ENCODE measurements at places on chromosomes 12 and 14.

- no peak for DNase-seq
Measured at GRCh38 chr14:65750906-65751305, 338.4 kb downstream of the FUT8 start.

DNA sequence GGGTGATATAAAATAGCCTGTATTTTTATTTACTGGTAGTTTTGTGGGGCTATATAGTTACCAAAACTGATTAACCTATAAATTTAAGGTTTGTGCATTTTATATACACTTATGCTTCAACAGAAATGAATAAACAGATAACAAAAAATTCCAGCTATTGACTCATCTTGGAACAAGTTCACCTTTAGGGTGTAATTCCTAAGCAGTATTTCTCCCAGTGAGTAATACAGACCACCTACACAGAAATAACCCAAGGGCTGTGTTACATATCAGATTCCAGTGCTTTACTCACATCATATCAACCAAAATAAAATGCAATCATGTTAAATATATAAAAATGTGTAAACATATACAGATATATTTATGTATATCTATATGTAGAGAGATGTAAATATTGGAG, 345.6 kb downstream of the ADAMTS20 start:
- DNase-seq: no peak

GRCh38 chr14:97113339-97113738, 316.2 kb downstream of the VRK1 start:
- DNase-seq: no peak

DNA sequence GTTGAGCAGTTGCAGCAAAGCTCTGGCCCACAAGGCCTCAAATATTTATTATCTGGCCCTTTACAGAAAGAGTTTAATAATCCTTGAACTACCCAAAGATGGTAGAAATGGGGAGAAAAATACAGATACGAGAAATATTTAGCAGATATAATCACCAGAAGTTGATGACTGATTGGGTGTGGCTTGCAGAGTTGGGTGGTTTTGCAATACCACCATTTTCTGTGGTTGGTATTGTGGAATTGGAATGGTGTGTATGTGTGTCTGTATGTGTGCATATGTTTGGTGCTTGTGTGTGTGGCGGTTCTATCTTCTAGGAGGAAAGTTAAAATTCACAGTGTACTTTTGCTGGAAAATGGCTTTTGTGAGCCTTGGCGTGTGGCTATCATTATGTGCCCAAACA, 85.4 kb upstream of the MANSC4 start:
- no peak for DNase-seq

DNA sequence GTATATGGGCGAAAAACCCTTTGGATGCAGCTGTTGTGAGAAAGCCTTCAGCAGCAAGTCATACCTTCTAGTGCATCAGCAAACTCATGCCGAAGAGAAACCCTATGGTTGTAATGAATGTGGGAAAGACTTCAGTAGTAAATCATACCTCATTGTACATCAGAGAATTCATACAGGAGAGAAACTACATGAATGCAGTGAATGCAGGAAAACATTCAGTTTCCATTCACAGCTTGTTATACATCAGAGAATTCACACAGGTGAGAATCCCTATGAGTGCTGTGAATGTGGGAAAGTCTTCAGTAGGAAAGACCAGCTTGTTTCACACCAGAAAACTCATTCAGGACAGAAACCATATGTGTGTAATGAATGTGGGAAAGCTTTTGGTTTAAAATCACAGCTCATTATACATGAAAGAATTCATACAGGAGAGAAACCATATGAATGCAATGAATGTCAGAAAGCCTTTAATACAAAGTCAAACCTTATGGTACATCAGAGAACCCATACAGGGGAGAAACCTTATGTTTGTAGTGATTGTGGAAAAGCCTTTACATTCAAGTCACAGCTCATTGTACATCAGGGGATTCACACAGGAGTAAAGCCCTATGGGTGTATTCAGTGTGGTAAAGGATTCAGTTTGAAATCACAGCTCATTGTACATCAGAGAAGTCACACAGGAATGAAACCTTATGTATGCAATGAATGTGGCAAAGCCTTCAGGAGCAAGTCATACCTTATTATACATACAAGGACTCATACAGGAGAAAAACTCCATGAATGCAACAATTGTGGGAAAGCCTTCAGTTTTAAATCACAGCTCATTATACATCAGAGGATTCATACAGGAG, 21.4 kb downstream of the ZNF268 start:
- no peak for DNase-seq

DNA sequence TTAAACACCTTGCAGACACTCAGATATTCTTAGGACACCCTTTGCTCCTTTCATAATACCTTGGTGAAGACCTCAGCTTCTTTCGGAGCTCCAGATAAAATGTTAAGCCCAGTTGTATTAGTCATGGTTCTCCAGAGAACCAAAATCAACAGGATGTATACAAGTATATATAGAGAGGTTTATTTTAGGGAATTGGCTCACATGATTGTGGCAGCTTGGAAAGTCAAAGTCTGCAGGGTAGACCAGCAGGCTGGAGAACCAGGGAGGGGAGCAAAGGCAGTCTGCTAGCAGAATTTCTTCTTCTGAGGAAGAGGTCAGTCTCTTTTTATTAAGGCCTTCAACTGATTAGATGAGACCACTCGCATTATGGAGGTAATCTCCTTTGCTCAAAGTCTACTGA, 6.9 kb upstream of the IGF1 start:
- DNase-seq: no peak

GRCh38 chr14:33386781-33387180, 448.1 kb downstream of the NPAS3 start:
- DNase-seq: no peak

GRCh38 chr14:75222208-75222701, 45.8 kb upstream of the TMED10 start:
- no peak for DNase-seq

DNA sequence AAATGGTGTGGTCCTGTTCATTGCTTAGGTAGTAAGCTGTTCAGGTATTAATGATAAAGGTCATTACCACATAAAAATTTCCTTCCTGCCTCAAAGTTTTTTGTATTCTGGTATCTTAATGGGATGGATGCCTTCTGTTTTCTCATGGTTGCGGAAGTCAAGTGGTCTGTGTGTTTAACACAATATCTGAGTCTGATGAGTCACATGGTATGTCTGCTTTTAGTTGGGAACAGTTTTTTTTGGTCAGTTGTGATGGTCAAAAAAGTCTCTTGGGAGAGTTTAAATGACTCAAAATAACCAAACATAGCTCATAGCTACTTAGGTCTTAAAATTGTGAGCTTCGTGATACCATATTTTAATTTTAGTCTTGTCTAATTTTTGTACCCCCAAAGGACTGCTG, 40.7 kb downstream of the STK38L start:
- DNase-seq: no peak

DNA sequence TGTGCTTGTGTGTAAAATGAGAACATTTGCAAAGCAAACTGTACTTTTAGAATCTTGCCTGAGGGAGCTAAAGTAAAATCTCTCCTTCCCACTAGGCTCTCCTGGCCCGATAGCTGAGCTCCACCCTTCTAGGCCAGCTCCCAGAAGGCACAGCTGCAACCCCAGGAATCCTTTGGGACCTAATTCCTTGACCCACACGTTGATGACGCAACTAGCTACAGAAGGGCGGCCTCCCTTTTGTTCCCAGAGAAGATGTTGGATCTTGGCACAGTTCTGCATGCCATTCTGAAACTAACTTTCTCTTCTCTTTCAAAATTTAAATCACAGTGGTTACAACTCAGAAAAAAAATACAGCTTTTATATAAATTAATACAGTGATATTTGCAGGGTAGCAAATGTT, 268.1 kb downstream of the EGLN3 start:
- no peak for DNase-seq

DNA sequence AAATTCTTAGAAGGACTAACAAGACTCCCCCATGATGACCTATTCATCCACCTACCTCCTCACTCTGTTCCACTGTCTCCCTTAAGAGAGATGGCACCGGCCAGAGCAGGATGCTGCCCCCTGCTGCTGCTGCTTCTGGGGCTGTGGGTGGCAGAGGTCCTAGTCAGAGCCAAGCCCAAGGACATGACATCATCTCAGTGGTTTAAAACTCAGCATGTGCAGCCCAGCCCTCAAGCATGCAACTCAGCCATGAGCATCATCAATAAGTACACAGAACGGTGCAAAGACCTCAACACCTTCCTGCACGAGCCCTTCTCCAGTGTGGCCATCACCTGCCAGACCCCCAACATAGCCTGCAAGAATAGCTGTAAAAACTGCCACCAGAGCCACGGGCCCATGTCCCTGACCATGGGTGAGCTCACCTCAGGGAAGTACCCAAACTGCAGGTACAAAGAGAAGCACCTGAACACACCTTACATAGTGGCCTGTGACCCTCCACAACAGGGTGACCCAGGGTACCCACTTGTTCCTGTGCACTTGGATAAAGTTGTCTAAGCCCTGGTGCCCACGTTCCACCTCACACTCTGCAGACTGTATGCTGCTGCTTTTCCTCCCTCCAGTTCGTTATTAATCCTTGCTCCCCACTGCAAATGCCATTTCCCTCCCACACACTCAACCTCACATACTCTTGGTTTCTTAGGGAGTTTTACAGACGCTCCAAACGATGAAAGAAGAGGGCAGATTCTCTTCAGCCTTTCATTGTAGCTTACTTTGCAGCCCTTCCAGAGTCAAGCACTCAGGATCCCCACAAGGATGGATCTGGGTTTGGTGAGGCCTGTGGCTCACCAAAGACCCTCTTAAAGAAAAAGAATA, at the start of gene RNASE8:
Gene RNASE8, plus strand, starts transcription at position 20 of the 873 bp plus-strand sequence. Its CDS starts 71 bp downstream, at position 91.
- DNase-seq: no peak

DNA sequence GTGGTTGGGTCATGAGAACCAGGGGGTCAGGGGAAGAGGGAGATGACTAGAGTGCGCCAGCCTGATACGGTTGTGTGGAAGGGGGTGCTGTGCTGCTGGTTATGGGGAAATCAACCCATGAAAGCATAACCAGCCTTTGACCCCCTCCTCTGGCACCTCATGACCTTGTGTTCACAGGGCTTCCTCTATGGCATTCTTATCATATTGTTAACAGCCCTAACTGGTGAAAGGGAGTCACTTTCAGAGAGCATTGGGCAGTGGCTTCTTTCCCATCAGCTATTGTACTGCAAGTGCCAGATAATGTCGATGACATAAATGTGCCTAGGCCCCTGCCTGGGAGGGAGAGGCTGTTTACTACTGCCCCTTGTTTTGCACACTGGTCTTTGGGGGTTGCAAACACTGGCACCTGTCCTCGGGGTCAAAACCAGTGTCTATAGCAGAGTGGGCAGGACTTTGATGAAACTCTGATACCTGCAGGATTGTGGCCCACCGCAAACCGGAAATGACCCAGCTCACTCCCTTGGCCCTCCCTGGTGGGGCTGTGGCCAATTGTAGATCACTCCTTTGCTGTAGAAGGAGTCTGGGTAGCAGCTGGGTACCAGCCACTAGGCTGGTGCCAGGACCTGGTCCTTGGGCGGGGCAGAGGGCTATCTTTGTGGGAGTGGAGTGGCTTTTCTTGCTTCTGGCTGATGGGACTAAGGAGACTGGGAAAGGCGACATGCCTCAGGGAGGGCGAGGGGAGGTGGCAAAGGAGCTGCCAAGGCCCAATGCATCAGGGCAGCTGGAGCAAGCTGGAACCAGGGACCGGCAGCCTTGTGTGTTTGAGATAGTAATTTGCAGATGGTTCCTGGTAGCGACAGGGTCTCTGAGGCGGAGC, 634 bp upstream of the TMEM63C start:
- DNase-seq: peak; percentile 7
